ENCODE measurements at places on chromosomes 13 and 19.
A peak's percentile ranks its signal among the peaks of the same experiment; 100 is the strongest.

- no peak for DNase-seq
Observed at GRCh38 chr19:2180881-2181632, 17.3 kb downstream of the DOT1L start.

DNA sequence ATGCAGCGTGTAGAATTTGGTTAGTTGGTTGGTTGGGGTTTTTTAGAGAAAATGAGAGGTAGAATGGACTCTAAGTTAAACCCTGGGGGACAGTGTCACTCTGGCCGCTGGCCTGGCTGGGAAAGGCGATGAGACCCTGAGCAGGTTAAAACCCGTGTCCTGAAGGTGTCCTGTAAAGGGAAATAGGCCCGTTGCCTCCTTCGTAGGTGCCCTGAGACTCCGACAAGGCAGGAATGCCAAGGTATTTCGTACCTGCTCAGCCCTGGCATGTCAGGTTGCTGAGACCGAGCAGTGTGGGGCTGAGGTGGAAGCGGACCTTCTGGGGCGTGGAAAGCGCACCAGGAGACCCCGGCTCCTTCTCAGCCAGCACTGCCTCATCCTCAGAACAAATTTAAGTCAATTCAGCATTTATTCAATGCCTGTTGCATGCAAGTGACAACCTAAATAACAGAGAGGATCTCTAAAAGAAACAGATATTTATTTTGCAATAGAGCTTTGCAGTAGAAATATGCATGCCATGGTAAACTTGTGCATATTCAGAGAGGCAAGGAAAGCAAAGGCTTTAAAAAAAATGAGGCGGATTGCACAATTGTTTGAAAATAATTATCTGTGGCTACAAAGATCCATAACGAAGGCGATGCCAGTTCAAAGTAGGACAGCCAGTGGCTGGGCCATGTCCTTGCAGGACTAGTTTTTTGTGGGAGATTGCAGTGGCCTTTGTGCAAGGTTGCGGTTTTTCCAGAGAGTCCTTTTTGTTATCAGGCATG lies 1.4 kb upstream of the RAB20 start:
- no peak for DNase-seq

DNA sequence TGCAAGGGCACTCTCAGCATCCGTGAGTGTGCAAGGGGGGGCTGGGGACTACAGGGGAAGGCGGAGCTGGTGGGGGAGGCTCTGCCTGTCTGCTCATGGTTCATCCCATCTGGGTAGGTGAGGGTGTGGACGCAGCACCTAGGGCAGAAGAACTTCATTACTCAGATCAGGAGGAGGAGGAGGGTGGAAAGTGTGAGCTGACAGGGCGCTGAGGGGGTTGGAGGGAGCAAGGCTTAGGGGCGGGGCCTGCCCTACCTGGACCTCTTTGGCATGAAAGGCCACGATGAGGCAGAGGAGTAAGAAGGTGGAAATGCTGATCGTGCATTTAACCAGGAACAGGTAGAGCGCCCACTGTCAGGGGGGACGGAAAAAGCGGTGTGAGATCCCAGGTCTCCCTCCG lies 4.5 kb downstream of the KCNN4 start:
- no peak for DNase-seq

GRCh38 chr19:36152019-36152351 lies 262 bp downstream of the COX7A1 start:
- DNase-seq: no peak

DNA sequence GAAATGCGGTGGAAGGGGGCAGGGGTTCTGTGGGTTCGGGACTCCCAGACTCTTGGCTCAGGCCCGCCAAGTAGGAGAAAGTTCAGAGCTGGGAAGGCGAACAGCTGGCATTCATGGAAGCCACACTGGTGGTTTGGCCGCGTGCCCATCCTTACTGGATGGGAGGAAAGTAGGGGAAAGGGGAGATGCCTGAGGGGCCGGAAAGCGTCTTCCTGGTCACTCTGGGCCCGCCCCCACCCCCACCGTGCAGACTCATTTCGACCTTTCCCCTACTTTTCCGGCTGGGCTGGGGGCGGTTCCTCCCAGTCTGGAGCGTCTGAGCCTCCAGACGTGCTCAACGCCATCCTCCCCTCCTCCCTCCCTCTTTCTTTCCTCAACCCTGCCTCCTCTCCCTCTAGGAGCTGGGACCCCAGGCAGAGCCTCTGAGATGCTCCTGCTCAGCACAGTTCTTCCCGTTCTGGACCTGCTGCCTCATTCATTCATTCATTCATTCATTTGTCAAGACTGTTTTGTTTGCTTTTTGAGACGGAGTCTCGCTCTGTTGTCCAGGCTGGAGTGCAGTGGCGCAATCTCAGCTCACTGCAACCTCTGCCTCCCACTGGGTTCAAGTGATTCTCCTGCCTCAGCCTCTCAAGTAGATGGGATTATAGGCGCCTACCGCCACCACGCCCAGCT lies 3.5 kb downstream of the ANGPTL4 start:
- no peak for DNase-seq

DNA sequence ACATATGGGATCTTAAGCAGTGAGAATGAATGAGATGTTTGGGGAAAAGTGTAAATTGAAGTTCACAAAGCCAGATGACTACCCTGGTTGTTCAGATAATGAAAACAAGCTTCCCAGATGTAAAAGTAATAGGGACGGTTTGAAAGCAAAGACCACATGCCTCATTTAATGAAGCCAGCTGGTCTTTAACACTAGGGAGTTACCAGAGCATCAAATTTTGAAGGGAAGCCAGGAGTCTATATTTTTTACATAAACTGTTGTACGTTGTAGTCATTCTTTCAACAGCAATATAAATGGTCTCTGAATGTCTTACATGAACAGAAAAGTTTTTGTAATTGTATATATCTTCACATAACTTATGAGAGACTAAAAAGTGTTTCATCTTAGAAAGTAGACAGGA lies 2604.5 kb upstream of the PCDH20 start:
- DNase-seq: no peak

- peak; percentile 59 for DNase-seq
Observed at GRCh38 chr13:49585220-49586157, at the start of gene RCBTB1. Gene RCBTB1 (minus strand): TSS chr13:49585558. CDS start chr13:49567279, 18,279 bp downstream.

DNA sequence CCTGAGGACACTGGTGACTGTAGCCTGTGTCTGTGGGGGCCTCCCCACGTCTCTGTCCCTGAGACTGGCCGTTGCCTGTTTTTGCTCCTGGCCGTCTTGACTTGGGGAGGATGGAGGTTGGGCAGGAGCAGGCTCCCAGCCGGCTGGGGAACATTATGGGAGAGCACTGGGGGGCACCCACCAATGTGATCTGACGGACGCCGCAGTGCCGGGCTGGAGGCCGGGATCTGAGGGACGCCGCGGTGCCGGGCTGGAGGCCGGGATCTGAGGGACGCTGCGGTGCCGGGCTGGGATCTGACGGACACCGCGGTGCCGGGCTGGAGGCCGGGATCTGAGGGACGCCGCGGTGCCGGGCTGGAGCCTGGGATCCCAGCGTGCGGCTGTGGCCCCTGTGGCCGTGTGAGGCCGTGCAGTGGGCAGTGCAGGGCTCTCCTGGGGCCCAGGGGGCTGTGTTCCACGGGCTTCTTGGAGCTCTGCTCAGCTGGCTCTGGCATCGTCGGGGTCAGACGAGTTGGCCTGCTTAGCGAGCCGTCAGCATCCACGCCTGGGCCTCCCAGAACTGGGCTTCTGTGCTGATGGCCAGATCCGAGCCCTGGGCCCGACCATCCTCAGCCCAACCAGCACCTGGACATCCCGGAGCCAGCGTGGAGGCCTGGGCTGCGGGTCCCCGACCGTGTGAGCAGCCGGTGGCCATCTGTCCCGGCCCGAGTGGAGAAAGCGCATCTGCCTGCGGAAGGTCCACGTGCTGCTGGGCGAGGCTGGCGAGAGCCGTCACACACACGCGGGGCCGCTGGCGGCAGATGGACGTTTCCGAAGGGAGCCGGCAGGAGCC lies 45.8 kb downstream of the GAS6 start:
- DNase-seq: no peak

- DNase-seq: no peak
Observed at GRCh38 chr13:31775686-31776085, 36.4 kb downstream of the RXFP2 start.

GRCh38 chr19:19410553-19411550 lies 5.4 kb downstream of the GATAD2A start:
- no peak for DNase-seq

DNA sequence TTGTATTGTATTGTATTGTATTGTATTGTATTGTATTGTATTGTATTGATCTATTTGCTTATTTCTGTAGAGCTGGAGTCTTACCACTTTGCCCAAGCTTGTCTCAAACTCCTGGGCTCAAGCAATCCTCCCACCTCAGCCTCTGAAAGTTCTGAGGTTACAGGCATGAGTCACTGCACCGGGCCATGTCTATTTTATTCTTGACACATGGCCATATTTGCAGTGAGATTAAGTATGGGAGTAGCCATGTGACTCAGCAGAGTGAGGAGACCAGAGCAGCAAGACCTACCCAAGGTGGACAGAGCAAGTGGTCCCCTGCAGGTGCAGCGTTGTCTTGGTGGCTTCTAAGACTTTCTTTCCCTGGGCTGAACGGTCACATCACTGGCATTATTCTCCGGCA lies 49.1 kb upstream of the UBAC2 start:
- no peak for DNase-seq

GRCh38 chr13:43489233-43489632 lies 297.5 kb downstream of the ENOX1 start:
- DNase-seq: no peak

- DNase-seq: no peak
Observed at GRCh38 chr13:49110913-49111170, 109.3 kb upstream of the MLNR start.

DNA sequence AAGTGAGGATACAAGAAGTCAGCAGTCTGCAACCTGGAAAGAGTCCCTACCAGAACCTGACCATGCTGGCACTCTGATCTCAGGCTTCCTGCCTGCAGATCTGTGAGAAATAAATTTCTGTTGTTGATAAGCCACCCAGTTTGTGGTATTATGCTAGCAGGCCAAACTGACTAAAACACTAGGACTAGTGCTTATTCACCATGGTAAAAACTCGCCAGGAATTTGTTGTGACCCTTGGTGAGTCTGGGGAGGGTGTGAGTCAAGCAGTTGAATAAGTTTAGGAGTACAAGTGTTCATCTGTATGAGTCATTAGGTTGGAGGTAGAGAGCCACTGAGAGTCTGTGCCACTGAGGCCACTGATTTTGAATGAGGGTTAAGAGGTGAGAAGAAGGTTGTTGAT lies 3.6 kb downstream of the ZIK1 start:
- no peak for DNase-seq

GRCh38 chr19:13155472-13156359 lies 5.5 kb downstream of the IER2 start:
- DNase-seq: peak; percentile 82

DNA sequence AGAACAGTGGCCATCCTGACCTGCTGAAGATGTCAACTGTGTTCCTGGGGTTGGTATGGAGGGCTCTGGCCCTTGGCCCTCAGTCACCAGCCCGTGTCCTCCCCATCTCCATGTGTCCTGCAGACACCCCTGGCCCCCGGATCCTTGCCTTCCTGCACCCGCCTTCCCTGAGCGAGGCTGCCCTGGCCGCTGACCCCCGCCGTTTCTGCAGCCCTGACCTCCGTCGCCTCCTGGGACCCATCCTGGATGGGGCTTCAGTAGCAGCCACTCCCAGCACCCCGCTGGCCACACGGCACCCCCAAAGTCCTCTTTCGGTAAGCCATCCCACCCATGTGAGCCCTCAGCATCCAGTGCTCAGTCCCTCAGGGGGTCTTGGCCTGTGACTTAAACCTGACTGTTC lies 24.8 kb downstream of the HIF3A start:
- no peak for DNase-seq

All from Kasumi-1 (cell line).